ENCODE measurements at places on chromosomes 1 and 21.

GRCh38 chr1:94677714-94678113 lies 136.2 kb upstream of the F3 start:
- no peak for DNase-seq

DNA sequence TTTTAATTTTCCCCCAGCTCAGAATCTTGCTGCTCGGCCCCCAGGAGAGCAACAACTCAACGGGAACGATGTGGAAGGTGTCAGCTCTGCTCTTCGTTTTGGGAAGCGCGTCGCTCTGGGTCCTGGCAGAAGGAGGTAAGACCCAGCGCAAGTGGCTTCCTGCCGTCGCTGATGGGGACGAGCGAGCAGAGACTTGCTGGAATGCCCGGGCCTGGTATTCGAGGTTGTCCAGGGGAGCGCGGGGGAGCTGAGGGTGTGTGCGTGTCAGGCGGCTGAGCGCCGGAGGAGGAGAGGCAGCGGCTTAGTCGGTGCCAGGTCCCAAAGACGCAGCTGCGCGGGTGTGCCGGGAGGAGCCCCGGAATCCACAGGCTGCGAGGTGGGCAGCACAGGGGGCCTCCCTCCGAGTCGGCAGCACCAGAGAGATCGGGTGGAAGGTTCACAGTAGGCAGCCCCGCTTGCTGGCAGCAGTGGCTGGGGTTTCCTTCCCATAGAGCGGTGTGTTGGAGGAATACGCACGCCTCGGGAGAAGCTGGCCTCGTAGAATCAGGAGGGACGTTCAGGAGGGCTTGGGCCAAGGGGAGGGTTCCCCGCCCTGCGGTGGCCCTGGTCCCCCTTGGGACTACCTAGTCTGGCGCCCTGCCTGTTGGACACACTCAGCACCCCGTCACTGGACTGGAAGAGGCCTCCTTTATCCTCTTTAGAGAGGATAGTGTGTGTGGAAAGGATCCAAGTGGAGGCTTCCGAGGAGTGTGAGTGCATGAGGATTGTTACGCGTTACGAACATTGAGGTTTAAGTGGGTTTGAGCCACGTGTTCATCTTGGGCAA lies 547 bp downstream of the PDPN start:
- no peak for DNase-seq

- no peak for DNase-seq
Measured at GRCh38 chr1:202047977-202048376, 37.6 kb downstream of the ELF3 start.

- DNase-seq, result no peak
Measured at GRCh38 chr1:78275456-78275855, 215.3 kb upstream of the PTGFR start.

DNA sequence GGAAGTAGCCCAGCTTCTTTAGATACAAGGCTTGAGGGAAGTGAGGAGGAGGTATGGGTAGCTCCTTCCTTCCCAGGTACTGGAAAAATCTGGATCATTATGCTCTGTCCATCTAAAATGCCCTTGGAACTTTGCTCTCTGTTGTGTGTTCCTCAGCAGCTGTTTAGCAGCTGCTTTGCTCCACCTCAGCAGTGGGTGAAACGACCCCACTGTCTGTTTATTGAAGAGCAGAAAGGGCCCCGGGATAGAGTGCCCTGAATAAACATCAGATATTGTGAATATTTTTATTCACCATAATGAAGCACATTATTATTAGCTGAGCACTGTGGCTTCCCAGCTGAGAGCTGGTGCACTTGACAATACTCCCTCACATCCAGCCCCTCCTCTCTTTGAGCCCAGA lies 237.9 kb downstream of the PBX1 start:
- no peak for DNase-seq

GRCh38 chr1:13786541-13786940 lies 86.6 kb downstream of the PRDM2 start:
- DNase-seq, result no peak

- DNase-seq, result no peak
Measured at GRCh38 chr1:193216920-193217319, 30.5 kb upstream of the B3GALT2 start.

DNA sequence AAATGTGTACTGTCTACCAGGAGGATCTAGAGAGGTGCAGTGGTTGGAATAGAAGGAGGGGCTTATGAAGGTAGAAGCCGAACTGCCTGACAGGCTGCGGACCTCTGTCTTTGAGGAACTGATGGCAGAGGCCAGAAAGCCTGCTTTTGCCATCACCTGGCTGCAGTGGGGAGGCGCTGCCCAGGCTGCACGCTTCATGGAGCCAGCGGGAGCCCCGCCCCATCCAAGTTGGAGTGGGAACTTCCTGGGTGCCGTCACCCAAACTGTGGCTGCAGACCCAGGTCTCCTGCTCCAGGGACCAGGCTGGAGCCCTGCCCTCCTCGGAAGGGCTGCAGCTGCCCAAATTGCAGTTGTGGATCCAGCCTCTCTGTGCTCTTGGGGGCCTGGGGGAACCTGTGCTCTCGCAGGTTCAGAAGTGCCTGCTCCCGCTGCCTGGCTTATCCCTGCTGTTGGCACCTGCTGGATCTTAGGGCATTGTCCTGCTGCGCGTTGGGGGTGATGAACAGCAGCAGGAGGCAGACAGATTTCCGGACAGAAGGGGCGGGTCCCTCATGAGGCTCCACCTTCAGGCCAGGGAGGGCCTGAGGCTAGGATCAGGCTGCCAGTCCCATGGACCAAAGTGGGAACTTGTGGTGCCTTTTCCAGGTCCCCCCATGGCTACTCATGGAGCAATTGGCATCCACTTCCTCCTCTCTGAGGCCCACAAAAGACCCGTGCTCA lies 118.0 kb upstream of the PLPPR4 start:
- no peak for DNase-seq

DNA sequence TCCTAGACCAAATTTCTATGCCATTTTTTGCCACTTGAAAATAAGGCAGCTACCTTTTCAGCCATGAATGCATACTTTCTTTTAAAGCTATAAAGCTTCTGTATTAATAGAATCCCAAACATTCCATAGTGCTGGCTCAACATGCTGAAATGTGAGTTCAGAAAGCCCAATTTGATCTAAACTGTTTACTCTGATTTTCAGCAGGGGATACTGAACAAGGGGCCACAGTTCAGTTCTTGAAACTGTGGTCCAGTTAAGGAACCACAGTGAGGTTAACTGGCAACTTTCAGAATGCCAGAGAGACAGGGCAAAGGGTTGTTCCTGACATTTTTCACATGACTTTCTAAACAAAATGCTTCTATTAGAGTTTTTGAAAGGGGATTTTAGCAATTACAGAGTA lies 85.7 kb upstream of the COL11A1 start:
- DNase-seq, result no peak

- no peak for DNase-seq
Measured at GRCh38 chr1:159944623-159945455, 574 bp downstream of the IGSF9 start.

GRCh38 chr1:96995351-96995750 lies 273.8 kb downstream of the PTBP2 start:
- DNase-seq, result no peak

DNA sequence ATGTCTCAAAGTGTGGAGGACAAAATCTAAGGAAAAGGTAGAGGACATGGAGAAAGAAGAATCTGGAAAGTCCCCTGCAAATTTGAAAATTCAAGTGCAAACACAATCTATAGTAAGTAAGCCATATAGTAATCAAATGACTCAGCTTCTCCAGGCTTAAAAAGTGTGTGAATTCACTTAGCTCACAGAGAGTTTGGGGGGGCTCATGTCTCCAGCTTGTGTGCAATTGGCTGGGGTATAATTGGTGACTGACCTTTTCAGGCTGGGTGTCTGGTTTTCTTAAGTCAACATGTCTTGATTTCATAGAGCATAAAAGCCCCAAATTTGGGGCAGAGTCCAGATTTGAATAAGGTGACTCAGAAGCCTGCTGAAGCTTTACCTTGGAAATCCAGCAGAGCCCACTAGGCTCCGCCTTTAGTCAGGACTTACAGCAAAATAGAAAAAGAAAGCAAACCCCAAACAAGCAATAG lies 8.6 kb downstream of the CLDN14 start:
- DNase-seq, result no peak

DNA sequence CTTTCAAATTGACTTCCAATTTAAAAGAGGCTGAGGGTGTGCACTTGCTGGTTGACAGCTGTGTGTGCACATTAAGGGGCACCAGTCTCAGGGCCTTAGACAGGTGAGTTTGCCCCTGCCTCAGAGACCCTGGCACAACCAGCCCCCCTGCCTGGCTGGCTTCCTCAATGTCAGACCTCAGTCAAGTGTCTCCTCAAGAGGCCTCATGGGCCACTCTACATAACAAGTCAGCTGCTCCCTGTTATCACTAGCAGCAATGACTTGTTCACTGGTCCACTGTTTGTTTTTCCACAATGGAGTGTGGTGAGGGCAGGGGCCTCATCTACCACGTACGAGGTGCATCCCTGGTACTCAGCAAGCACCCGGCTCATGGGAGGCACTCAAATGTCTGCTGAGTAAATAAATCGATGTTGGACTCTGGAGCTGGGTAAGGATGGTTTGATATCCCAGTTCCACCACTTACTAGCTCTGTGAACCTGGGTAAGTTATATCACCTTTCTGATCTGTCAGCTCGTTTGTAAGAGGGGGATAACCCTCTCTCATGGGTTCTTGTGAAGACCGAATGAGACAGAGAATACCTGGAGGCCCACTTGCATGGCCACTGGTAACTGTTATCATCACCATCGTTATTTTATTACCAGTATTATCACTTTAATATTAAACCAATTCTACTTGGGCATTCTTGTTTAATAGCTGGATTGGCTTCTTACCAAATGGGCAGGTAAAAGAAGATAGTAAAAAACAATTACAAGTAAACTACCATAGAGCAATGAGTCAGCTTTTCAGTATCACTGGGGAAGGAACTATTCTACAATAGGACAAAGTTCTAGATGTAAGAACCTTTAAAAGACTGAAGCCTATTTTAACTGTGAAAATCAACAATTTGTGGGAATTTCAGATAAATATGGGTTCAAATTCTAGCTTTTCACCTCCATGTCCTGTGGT lies 64.6 kb downstream of the SLC66A1 start:
- no peak for DNase-seq

DNA sequence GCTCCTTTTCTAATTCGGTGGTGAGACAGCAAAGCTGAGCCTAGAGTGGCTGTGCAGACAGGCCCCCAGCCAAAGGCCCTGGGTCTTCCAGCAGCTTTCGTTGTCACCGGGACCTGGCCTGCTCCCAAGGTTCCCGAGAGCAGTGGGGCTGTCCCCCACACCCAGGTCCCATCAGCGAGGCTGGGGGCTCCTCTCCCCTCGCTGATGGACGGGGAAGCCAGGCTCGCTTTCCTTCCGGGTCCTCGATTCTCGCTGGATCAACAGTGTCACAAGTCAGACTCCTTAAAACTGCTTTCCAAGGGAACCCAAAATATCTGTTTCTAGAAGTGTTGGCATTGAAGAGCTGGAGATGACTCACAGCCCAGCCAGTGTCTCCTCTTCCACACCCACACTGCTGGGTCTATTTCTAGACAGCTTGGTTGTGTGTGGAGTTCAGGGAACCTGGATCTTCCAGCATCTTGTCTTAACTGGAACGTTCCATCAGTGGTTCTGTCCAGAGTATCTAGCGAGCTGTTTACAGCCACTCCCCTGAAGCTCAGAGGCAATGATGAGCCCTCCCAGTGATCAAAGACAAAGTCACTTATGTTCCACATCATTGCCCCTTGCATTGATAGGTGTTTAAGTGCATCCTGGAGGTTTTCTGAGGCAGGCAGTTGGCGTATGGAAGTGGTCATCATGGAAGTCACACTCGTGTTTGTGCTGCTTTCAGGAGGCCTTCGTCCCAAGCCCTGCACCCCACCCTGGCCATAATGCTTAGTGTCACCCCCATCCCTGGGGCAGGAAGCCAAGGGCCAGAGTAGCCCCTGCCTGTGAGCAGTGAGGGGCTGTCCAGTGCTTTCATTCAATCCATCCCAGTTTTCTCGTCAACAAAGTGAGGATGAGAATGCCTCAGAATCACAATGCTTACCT lies 35.2 kb downstream of the RRP1 start:
- DNase-seq, result peak; percentile 11

- DNase-seq, result peak; percentile 44
Measured at GRCh38 chr21:33760641-33761440, 118.5 kb downstream of the ITSN1 start.

GRCh38 chr21:42276076-42276475 lies 39.1 kb downstream of the TFF3 start:
- DNase-seq, result no peak

GRCh38 chr1:1026599-1027413 lies 6.9 kb downstream of the AGRN start:
- no peak for DNase-seq

- DNase-seq, result no peak
Measured at GRCh38 chr1:18868801-18869424, 9.5 kb upstream of the TAS1R2 start.

GRCh38 chr1:118905196-118905595 lies 82.9 kb downstream of the TBX15 start:
- DNase-seq, result no peak

GRCh38 chr1:213669964-213670691 lies 317.6 kb upstream of the PROX1 start:
- no peak for DNase-seq

DNA sequence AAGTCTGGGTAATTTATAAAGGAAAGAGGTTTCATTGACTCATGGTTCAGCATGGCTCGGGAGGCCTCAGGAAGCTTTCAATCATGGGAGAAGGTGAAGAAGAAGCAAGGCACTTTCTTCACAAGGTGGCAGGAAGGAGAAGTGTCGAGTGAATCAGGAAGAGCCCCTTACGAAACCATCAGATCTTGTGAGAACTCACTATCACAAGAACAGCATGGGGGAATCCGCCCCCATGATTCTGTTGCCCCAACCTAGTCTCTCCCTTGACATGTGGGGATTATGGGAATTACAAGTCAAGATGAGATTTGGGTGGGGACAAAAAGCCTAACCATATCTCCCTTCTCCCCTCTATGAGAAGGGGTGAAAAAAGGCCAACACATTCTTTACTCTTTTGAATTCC lies 11.2 kb upstream of the IVNS1ABP start:
- no peak for DNase-seq

GRCh38 chr1:212485571-212485912 lies 52.8 kb downstream of the NENF start:
- DNase-seq, result no peak

GRCh38 chr1:15424146-15424667 lies 14.0 kb upstream of the CTRC start:
- no peak for DNase-seq

- DNase-seq, result no peak
Measured at GRCh38 chr1:6418668-6419396, 887 bp downstream of the HES2 start.

DNA sequence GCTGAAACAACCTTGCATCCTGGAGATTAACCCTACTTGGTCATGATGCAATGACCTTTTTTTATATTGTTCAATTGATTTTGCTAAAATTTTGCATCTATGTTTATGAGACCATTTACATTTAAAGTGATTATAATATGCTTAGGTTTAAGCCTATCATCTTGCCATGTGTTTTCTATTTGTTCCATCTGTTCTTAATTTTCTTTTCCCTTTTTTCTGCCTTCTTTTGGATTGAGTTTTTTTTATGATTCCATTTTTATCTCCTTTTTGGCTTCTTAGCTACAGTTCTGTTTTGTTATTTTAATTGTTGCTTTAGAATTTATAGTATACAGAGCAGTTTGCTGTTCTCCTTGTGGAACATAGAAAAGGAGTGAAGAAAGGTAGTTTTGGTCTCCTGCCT lies 385.1 kb upstream of the USP24 start:
- no peak for DNase-seq
